ENCODE measurements at places on chromosomes 11 and 22.

GRCh38 chr22:39718921-39719475 lies 148.4 kb downstream of the CACNA1I start:
- no peak for DNase-seq

GRCh38 chr22:19001204-19001603 lies 65.1 kb upstream of the PRODH start:
- no peak for DNase-seq

GRCh38 chr11:100761841-100762240 lies 74.8 kb downstream of the ARHGAP42 start:
- DNase-seq: no peak

- DNase-seq: no peak
These were observed 5.6 kb upstream of the ZBED4 start for GRCh38 chr22:49847751-49848689.

GRCh38 chr11:113873236-113873626 lies 2.1 kb downstream of the USP28 start:
- no peak for DNase-seq

DNA sequence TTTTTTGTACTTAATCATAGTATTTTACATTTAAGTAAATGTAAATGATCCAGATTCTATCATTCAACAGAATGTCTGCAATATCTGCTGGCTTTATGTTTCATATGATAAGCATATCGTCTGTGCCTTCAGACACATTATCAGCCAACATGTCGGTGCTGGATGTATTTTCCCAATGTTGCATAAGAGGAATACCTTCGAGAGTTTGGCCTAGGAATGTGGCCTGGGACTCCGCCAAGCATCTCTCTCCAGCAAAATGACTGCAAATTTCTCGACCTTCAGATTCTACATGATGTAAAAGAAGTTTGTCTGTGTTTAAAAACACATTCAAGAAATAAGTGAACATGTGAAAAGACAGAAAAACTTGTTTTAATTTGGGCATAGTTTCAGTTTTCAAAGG lies 6.9 kb downstream of the BDNF start:
- no peak for DNase-seq

GRCh38 chr11:128472128-128473089 lies 114.9 kb downstream of the ETS1 start:
- DNase-seq: no peak

DNA sequence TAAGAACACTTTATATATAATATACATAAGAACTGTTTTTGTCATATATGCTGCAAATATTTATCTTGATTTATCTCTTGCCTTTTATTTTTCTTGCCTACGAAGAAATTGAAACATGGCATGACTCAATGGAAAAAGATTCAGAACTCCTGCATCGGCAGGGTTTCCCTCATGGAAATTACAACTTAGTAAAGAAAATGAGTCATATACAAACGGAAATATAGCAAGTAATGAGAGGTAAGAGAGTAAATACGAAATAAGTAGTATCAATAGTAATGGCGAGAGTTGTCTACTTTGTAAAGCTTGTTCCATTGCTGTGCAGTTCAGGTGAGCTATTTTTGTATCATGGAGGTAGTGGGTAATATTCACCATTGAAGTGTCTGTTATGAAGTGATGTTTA lies 350.4 kb downstream of the DDX10 start:
- DNase-seq: no peak

GRCh38 chr22:44707752-44708151 lies 5.7 kb downstream of the PRR5 start:
- no peak for DNase-seq

- DNase-seq: no peak
These were observed 178.6 kb downstream of the MIAT start for GRCh38 chr22:26835929-26836528.

- DNase-seq: no peak
These were observed 66.9 kb downstream of the PRDM11 start for GRCh38 chr11:45213316-45213665.

- DNase-seq: no peak
These were observed 60.9 kb upstream of the EMID1 start for GRCh38 chr22:29144786-29145160.

DNA sequence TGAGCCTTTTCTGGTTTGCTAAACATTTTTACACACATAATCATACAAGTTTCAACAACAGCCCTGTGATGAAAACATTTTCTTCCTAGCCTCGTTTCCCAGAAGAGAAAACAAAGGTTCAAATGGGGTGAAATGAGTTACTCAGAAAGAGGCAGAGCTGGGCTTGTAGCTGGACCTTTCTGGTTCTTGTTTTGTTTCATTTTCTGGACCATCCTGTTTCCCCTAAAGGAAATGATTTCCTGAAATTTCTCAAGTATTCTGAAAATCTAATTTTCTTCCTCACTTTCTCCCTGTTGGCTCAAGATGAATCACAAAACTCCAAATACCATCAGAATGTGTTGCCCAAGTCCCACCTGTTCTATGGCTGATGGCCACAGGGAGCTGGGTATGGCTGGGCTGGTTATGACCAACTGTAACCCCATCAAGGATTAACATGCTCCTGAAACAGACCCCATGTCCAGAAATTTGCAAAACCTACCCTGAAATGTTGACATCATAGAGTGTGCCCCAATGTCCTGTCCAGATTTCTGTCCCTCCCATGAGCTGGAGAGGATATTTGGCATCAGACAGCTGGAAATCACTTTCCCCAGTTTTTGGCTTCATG lies 6.7 kb upstream of the APOL4 start:
- DNase-seq: no peak

Data from NCI-H1092 (cell line).